Ovary (tissue), 10 donors: ENCODE measurements at places on chromosomes 12 and 14. TPM values are rescaled to one million over a fixed set of nuclear protein-coding genes. Genes with fewer than 3 reads are reported as not detected.

- no peaks in the 10 kb centered on the region for H3K27me3 ChIP-seq
- H3K27ac ChIP-seq = no peak overlapping the region
- no peak for DNase-seq
- H3K4me3 ChIP-seq = no peak overlapping the region
Observed at GRCh38 chr12:70741256-70741655, 104.0 kb upstream of the PTPRB start.

- peak overlapping the region; percentile 52 for H3K27ac ChIP-seq
- H3K36me3 ChIP-seq = no peaks in the 10 kb centered on the region
- no peaks in the 10 kb centered on the region for H3K27me3 ChIP-seq
Observed at GRCh38 chr12:11812586-11813437, 163.3 kb downstream of the ETV6 start.

DNA sequence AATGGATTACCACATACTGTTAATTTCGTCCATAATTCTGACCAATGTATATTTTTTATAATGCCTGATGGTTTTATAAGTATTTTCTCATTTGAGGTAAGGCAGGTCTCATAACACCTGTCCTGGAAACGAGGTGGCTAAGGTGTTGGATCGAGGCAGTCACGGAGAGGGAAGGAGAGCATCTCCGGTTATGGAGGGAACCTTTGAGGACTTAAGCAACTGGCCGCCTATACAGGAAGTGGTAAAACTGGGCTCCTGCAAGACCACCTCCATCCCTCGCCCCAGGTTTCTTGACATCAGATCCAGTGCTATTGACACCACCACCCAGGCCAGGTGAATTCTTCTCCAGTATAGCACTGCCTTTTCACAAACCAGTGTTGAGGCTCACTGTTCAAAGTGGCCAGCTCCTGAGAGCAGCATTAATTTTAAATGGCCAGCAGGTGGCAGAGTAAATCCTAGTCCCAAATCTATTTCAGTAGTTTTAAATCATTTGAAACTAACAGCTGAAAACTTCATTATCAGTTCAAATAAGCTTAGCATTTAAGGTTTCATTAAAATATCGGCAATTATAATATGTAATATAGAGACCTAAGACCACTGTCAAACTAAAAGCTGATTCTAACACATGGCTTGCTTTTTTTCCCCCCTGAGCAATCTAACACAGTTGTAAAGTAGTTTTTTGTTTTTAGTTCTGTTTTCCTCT, 100.8 kb downstream of the PPM1A start:
- H3K4me1 ChIP-seq = no peaks in the 10 kb centered on the region
- DNase-seq = peak; percentile 8
- no peaks in the 10 kb centered on the region for H3K27me3 ChIP-seq
- no peak overlapping the region for H3K4me3 ChIP-seq
- no peaks in the 10 kb centered on the region for H3K36me3 ChIP-seq
- no peak overlapping the region for H3K27ac ChIP-seq

DNA sequence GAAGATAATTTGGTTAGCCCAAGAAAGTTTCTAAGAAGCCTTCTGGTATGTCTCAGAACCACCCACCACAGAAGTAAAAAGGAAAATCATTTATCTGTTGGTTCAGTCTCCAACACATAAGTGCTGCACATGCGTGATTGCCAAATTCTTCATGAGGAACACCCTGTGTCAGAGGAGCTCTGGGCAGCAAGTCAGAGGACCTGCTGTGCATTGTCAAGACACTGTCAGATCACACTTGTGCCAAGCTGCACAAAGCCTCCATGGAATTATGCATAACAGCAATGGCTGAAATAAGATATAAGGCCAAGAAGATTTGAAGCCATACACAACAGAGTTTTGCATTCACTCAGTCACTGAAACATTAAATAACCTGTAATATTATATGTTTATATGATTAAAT, 1304.7 kb upstream of the FLRT2 start:
- H3K27ac ChIP-seq = no peak overlapping the region
- H3K4me1 ChIP-seq = peaks cover 2% of the 10 kb centered on the region
- no peaks in the 10 kb centered on the region for H3K36me3 ChIP-seq

- H3K36me3 ChIP-seq = no peaks in the 10 kb centered on the region
- peak overlapping the region; percentile 81 for H3K27ac ChIP-seq
- peak overlapping the region; percentile 41 for H3K4me3 ChIP-seq
- no peak for DNase-seq
- H3K4me1 ChIP-seq = peaks cover 6% of the 10 kb centered on the region
- H3K27me3 ChIP-seq = no peaks in the 10 kb centered on the region
Observed at GRCh38 chr14:23009483-23009938, 432 bp downstream of the C14orf93 start.

DNA sequence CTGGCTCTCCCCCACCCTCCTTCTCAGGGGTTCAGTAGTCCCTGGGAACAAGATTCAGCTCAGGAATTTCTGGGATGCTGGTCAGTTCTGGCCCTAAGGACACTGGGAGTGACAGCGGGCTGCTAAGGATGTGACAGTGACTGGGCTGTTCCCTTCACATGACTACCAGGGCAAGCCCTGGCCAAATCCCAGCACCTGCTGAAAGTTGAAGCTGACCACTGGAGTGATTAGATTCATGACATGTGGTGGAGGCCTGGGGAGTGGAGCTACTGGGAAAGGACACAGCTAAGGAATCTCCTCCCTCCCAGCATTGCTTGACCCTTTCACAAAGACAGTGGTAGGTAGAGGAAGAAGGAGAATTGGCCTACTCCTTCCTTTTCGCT, 204.9 kb downstream of the DAD1 start:
- H3K27ac ChIP-seq = no peak overlapping the region
- H3K4me3 ChIP-seq = no peak overlapping the region
- H3K27me3 ChIP-seq = no peaks in the 10 kb centered on the region

GRCh38 chr14:90450667-90451066, 53.8 kb downstream of the CALM1 start:
- no peak overlapping the region for H3K4me3 ChIP-seq
- DNase-seq = no peak
- H3K36me3 ChIP-seq = no peaks in the 10 kb centered on the region
- no peak overlapping the region for H3K27ac ChIP-seq
- no peaks in the 10 kb centered on the region for H3K4me1 ChIP-seq

DNA sequence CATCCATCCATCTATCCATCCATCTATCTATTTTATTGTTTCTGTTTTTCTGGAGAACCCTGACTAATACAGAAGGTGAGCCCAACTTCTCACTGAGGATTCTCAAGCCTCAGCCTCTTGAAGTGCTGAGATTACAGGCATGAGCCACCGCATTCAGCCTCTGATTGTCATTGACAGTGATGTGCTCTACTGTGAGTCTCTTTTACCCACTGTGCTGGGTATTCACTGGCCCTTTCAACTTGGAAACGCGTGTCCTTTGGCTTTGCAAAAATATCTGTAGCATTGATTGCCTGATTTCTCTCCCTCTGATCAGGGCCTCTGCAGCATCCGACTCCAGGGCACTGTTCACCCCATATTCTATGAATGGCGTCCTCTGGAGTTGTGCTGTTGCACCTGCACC, 29.6 kb upstream of the TCL1B start:
- H3K36me3 ChIP-seq = no peaks in the 10 kb centered on the region
- peaks cover 16% of the 10 kb centered on the region for H3K4me1 ChIP-seq
- H3K27ac ChIP-seq = no peak overlapping the region
- DNase-seq = no peak
- H3K27me3 ChIP-seq = no peaks in the 10 kb centered on the region

DNA sequence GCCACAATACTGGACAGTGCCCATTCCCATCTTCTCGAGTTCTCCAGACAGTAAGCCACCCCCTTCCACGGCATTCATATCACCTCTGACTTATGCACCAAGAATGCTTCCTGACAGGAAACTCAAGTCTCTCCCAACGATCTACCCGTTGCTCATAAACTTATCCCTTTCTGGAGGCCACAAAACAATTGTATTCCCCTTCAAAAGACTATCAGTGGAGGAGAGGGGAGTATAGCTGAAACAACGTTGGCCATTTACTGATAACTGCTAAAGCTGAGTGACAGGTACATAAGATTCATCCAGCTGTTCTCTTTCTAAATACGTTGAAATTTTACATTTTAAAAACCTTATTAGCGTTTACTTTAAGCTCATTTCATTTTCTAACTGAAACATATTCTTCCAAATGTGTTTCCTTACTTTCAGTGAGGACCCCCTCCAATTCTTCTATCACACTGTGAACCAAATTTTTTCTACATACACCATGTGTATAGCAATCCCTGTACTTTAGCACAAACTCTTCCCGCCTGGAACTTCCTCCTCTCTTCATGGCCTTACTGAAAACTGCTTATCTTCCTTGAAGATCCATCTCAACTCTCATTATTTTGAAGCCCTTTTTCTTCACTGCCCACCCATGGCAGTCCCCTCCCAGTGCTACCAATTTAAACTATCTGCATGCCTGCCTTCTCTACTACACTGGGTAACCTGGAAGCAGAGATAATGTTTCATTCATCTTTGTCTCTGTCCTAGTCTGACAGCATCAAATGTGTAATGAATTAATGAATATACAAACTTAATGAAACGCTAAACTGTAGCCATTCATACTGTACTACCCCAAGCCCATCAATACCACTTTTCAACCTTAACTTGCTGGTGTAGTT, 28.8 kb downstream of the ATXN2 start:
- H3K27me3 ChIP-seq = no peaks in the 10 kb centered on the region
- H3K4me1 ChIP-seq = peaks cover 8% of the 10 kb centered on the region

GRCh38 chr14:99598774-99599173, 5.2 kb downstream of the CCDC85C start:
- peaks cover 27% of the 10 kb centered on the region for H3K4me1 ChIP-seq
- H3K36me3 ChIP-seq = no peaks in the 10 kb centered on the region
- H3K27ac ChIP-seq = no peak overlapping the region
- no peaks in the 10 kb centered on the region for H3K27me3 ChIP-seq

GRCh38 chr14:23183479-23183878, at the start of gene SLC7A8:
TSS of gene SLC7A8 (minus strand) at chr14:23183660. CDS start at chr14:23182914, 746 bp downstream.
- peaks cover 3% of the 10 kb centered on the region for H3K4me1 ChIP-seq
- peak within 1 kb of the TSS; percentile 67 for H3K4me3 ChIP-seq
- peak; percentile 93 for DNase-seq
- H3K27me3 ChIP-seq = no peaks in the 10 kb centered on the region

DNA sequence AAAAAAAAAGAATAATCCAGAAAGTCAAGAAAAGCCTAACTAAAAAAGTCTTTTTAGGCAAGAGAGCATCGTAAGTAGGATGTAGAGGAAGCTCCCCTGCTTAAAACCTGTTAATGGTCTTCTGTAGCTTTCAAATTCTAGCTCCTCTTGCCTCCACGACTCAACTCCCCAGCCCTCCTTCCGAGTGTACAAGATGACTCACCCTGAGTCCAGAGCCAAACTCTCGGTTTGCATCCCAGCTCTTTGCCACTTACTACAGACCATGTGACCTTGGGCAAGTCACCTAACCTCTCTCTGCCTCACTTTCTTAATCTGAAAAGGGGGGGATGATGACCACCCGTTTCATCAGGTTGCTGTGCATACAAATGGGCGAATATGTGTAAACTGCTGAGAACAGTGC, 460.4 kb downstream of the DPF3 start:
- no peak overlapping the region for H3K27ac ChIP-seq
- H3K36me3 ChIP-seq = no peaks in the 10 kb centered on the region
- no peak for DNase-seq
- no peaks in the 10 kb centered on the region for H3K4me1 ChIP-seq
- no peaks in the 10 kb centered on the region for H3K27me3 ChIP-seq
- H3K4me3 ChIP-seq = no peak overlapping the region

DNA sequence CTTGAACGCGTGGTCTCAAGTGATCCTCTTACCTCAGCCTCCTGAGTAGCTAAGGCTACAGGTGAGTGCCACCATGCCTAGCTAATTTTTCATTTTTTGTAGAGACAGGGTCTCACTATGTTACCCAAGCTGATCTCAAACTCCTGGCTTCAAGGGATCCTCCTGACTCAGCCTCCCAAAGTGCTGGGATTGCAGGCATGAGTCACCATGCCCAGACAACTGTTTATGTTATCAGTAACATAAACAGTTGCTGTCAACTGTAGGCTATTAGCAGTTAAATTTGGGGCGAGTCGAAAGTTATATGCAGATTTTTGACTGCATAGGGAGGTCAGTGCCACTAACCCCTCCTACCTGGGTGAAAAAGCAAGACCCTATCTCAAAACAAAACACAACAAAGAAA, 26.2 kb upstream of the LRRK2 start:
- no peaks in the 10 kb centered on the region for H3K27me3 ChIP-seq
- DNase-seq = no peak
- no peak overlapping the region for H3K4me3 ChIP-seq

- peak; percentile 55 for DNase-seq
- H3K4me3 ChIP-seq = peak overlapping the region; percentile 54
- H3K36me3 ChIP-seq = no peaks in the 10 kb centered on the region
- H3K4me1 ChIP-seq = peaks cover 7% of the 10 kb centered on the region
- H3K27me3 ChIP-seq = no peaks in the 10 kb centered on the region
Observed at GRCh38 chr14:56119201-56119981, 1.2 kb downstream of the PELI2 start.

- no peak for DNase-seq
- H3K4me3 ChIP-seq = no peak overlapping the region
- no peaks in the 10 kb centered on the region for H3K27me3 ChIP-seq
- no peaks in the 10 kb centered on the region for H3K36me3 ChIP-seq
Observed at GRCh38 chr12:116159175-116159574, 118.3 kb downstream of the MED13L start.

- H3K27me3 ChIP-seq = no peaks in the 10 kb centered on the region
- H3K27ac ChIP-seq = peak overlapping the region; percentile 3
- H3K4me1 ChIP-seq = peaks cover 20% of the 10 kb centered on the region
- peak; percentile 75 for DNase-seq
Observed at GRCh38 chr12:64083285-64084210, 138.5 kb downstream of the KICS2 start.

DNA sequence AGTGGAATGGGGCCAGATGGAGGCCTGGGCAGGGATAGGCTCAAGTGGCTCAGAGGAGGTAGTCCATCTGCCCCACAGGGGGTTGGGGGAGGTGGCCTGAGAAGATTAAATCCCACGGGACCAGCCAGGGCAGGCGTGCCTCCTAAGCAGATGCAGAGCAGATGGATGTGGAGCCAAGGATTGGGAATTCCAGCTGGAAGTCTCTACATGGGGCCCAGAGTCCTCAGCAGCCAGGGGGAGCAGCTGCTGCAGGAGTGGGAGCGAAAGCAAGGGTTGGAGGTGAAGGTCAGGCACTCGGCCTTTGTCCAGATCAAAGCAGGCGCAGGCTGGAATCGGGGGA, 42.4 kb upstream of the VRK1 start:
- no peaks in the 10 kb centered on the region for H3K4me1 ChIP-seq
- no peaks in the 10 kb centered on the region for H3K36me3 ChIP-seq
- DNase-seq = no peak
- no peaks in the 10 kb centered on the region for H3K27me3 ChIP-seq
- no peak overlapping the region for H3K4me3 ChIP-seq

- no peak for DNase-seq
- H3K36me3 ChIP-seq = no peaks in the 10 kb centered on the region
- no peak overlapping the region for H3K27ac ChIP-seq
Observed at GRCh38 chr14:43413084-43413483, 1094.0 kb downstream of the FSCB start.

The UNC79 gene
- total RNA-seq = 0.12 TPM

The RBM19 gene
- 44.0 TPM for total RNA-seq

The APOF gene
- total RNA-seq = not detected

The RNFT2 gene
- 3.9 TPM for total RNA-seq

The SCN8A gene
- 0.91 TPM for total RNA-seq

The INSM2 gene
- not detected for total RNA-seq

The OLR1 gene
- 1.1 TPM for total RNA-seq

The MUCL1 gene
- not detected for total RNA-seq
